ENCODE measurements at places on chromosomes 7 and 10. TPM values are rescaled to one million over a fixed set of nuclear protein-coding genes. Genes with fewer than 3 reads are reported as not detected.

The CALML5 gene
- total RNA-seq: not detected

- H3K4me1 ChIP-seq: no peaks in the 10 kb centered on the region
- no peak for DNase-seq
- H3K27ac ChIP-seq: no peak overlapping the region
- H3K27me3 ChIP-seq: no peaks in the 10 kb centered on the region
These were observed 430.4 kb downstream of the TFEC start for GRCh38 chr7:115600207-115600606.

The PON1 gene
- total RNA-seq: not detected

The MYOZ1 gene
- 1.7 TPM for total RNA-seq

- H3K4me1 ChIP-seq: peaks cover 41% of the 10 kb centered on the region
- no peak for DNase-seq
- H3K27ac ChIP-seq: peak overlapping the region; percentile 68
- no peak overlapping the region for H3K4me3 ChIP-seq
These were observed 97.5 kb downstream of the TCF7L2 start for GRCh38 chr10:113047605-113047962.

GRCh38 chr10:28508304-28508925 is 24.5 kb upstream of the WAC start:
- no peaks in the 10 kb centered on the region for H3K27me3 ChIP-seq
- H3K27ac ChIP-seq: no peak overlapping the region
- no peak for DNase-seq

DNA sequence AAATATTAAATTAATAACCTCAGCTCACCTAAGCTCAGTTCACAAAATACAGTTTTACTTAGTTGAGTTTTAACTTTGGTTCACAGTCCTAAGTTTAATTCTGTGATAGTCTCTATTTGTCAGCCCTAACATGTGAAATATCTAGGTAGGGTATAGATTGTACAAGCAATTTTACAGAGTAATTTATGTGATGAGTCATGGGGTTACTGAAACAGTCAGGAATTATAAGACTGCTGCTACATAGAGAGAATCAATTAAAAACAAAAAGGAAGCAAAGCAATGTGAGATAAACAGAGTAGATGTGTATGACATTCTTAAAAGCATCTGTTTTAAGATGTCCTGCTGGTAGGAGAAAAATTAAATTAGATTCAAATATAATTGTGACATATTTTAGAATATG is 1018.2 kb upstream of the KCND2 start:
- H3K27ac ChIP-seq: no peak overlapping the region
- no peak overlapping the region for H3K4me3 ChIP-seq
- no peaks in the 10 kb centered on the region for H3K36me3 ChIP-seq
- DNase-seq: no peak
- H3K27me3 ChIP-seq: no peaks in the 10 kb centered on the region
- H3K4me1 ChIP-seq: peaks cover 2% of the 10 kb centered on the region

DNA sequence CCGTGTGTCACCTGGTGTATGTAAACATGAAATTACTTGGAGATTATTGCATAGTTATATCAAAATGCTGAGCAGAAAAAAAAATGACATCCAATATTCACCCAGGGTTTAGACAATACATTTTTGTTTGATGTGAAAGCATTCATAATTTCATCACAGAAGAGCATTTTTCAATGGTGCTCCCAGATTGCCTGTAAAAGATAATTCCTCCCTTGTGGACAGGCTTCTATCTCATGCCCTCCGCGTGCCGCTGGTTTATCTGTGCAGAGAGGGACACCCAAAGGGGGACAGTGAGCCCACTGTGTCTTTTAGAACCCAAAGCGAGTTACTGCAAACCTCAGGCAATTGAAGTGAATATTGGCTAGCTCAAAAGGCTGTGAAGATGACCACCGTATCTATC is 126.2 kb upstream of the KLF6 start:
- H3K36me3 ChIP-seq: no peaks in the 10 kb centered on the region
- H3K27me3 ChIP-seq: no peaks in the 10 kb centered on the region
- DNase-seq: no peak
- no peak overlapping the region for H3K4me3 ChIP-seq
- peaks cover 12% of the 10 kb centered on the region for H3K4me1 ChIP-seq

The OR9A2 gene
- 0.42 TPM for total RNA-seq

- H3K36me3 ChIP-seq: no peaks in the 10 kb centered on the region
- H3K27ac ChIP-seq: no peak overlapping the region
These were observed 18.4 kb upstream of the TBRG4 start for GRCh38 chr7:45129906-45130305.

- no peaks in the 10 kb centered on the region for H3K27me3 ChIP-seq
- H3K4me1 ChIP-seq: peaks cover 10% of the 10 kb centered on the region
- H3K4me3 ChIP-seq: no peak overlapping the region
- no peak overlapping the region for H3K27ac ChIP-seq
These were observed 5.7 kb downstream of the PPIF start for GRCh38 chr10:79353000-79353406.

DNA sequence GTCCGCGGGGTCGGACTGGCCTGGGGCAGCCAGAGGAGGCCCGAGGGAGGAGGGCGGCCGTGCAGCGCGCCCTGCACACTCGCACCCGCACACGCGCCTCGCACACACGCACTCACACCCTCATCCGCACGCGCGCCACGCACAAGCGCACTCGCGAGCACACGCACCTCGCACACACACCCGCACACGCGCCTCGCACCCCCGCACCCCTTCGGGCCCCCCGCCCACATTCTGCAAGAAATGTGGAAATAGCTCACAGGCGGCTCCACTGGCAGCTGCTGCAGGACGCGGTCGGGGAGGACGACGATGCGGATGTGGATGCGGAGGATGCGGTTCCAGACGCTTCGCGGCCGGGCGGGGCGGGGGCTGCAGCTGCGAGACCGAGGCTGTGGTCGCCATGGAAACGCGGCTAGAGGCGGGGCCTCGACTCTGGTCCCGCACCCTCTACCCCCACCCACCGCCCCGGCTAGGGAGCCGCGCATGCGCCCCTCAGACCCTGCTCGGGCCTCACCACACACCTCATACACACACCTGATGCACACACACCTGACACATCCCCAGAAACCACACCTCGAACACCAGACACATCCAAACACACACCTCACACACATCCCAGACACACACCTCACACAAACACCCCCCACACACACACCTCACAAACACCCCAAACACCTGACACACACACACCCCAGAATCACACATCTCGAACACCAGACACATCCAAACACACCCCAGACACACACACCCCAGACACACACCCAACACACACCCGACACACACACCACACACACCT is at the start of gene CALY:
TSS of gene CALY (minus strand) at position 320 of the 793 bp plus-strand sequence. CDS start 7,907 bp downstream, outside the sequence.
- no peaks in the 10 kb centered on the region for H3K36me3 ChIP-seq
- H3K27ac ChIP-seq: no peak within 1 kb of the TSS
- peaks cover 47% of the 10 kb centered on the region for H3K27me3 ChIP-seq
- H3K4me3 ChIP-seq: peak within 1 kb of the TSS; percentile 25
- peak; percentile 65 for DNase-seq
- peaks cover 3% of the 10 kb centered on the region for H3K4me1 ChIP-seq

DNA sequence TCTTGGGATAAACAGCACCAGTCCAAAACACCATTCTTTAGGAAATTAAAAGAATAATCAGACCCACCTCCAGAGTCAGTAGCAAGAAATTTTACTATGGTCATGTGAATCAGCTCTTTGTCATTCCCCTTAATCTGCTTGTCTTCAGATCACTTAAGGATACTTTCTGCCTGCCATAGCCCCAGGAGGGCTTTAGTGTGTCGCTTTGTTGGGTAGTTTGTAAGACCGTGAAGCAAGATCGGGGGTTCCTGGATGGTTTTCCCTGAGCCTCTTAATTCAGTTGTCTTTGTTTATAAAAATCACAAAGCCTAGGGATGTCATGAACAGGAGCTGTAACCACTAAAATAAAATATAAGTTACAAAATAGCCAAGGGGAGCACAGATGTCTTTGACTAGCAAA is 223.6 kb downstream of the RELN start:
- no peaks in the 10 kb centered on the region for H3K36me3 ChIP-seq
- no peak overlapping the region for H3K27ac ChIP-seq
- H3K4me3 ChIP-seq: no peak overlapping the region
- peaks cover 39% of the 10 kb centered on the region for H3K4me1 ChIP-seq
- peaks cover 3% of the 10 kb centered on the region for H3K27me3 ChIP-seq

GRCh38 chr7:96023387-96023786 is 251.0 kb downstream of the DYNC1I1 start:
- H3K4me1 ChIP-seq: no peaks in the 10 kb centered on the region
- DNase-seq: no peak
- H3K4me3 ChIP-seq: no peak overlapping the region
- no peaks in the 10 kb centered on the region for H3K27me3 ChIP-seq
- no peaks in the 10 kb centered on the region for H3K36me3 ChIP-seq
- no peak overlapping the region for H3K27ac ChIP-seq

DNA sequence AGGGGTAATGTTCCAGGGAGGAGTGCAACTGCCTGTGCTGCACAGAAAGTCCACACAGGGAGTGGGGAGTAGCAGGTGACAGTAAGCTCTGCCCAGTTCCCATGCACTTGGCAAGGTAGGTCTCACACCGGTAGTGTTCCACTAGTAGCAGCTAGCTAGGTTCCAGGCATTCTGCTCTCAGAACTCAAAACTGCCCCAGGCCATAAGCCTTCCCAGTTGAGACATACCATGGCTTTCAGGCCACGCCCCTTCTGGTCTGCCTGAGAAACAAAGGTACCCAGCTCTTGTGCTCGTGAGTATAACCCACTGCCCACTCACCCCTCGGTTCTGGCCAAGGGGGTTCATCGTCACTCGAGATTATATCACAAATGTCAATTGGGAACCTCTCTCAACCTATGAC is 12.6 kb downstream of the CASP7 start:
- no peak overlapping the region for H3K27ac ChIP-seq
- peaks cover 45% of the 10 kb centered on the region for H3K36me3 ChIP-seq
- H3K4me1 ChIP-seq: no peaks in the 10 kb centered on the region

- H3K27ac ChIP-seq: no peak overlapping the region
- no peak overlapping the region for H3K4me3 ChIP-seq
- no peaks in the 10 kb centered on the region for H3K27me3 ChIP-seq
- H3K36me3 ChIP-seq: no peaks in the 10 kb centered on the region
- no peak for DNase-seq
- H3K4me1 ChIP-seq: no peaks in the 10 kb centered on the region
These were observed 285.2 kb downstream of the PTPRN2 start for GRCh38 chr7:158302274-158303070.

GRCh38 chr7:65980478-65981250 is 1.3 kb downstream of the GUSB start:
- no peaks in the 10 kb centered on the region for H3K4me1 ChIP-seq
- DNase-seq: no peak
- H3K27ac ChIP-seq: no peak overlapping the region
- H3K27me3 ChIP-seq: no peaks in the 10 kb centered on the region

The ACTL6B gene
- total RNA-seq: not detected

The PNLIPRP2 gene
- not detected for total RNA-seq

DNA sequence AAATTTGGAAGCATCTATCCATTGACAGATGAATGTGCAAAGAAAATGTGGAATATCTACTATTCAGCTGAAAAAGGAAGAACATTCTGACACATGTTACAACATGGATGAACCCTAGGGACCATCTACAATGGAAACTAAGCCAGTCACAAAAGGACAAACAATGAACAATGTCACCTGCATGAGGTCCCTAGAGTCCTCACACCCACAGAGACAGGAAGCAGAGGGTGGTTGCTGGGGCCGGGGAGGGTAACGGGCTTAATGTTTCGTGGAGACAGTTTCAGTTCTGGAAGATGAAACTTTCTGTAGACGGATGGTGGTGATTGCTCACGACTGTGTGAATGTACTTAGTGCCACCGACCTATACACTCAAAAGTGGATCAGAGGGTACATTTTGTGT is 282.9 kb downstream of the ADARB2 start:
- H3K27me3 ChIP-seq: peaks cover 39% of the 10 kb centered on the region
- no peaks in the 10 kb centered on the region for H3K4me1 ChIP-seq
- DNase-seq: no peak
- no peak overlapping the region for H3K27ac ChIP-seq
- no peaks in the 10 kb centered on the region for H3K36me3 ChIP-seq

DNA sequence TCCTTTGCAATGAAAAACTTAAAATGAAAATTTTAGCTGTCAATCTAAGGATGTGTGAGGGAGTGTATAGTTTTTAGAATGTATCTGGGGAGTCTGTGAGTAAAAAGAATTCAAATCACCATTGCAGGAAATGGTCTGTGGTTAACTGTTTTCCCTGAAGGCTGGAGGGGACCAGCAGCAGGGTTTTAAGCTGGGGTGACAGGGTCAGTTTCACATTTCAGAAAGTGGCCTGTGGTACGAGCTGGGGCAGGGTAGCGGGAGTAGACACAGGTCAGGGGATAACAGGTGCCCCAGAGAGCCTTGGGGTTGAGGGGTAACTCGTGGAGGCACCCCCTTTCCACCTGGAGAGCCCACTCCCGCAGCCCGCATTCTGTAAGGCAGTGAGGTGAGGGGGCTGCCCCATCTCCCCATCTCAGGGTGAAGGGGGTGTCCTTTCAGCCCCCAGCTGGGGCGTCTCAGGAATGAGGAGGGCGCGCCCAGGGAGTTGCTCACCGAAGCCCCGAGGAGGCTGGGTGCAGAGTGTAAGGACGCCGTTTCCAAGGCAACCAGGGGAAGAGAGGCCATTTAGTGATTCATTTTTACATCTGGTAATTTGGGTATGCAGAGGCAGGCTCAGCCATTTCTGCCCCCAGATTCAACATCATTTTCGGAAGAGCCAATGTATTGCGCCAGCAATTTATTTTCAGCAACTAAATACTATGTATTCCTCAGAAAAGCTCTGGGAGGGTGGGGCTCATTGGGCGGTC is 168.9 kb downstream of the SLIT1 start:
- H3K27me3 ChIP-seq: peaks cover 3% of the 10 kb centered on the region
- H3K36me3 ChIP-seq: no peaks in the 10 kb centered on the region
- no peak overlapping the region for H3K27ac ChIP-seq

The C10orf53 gene
- total RNA-seq: not detected

DNA sequence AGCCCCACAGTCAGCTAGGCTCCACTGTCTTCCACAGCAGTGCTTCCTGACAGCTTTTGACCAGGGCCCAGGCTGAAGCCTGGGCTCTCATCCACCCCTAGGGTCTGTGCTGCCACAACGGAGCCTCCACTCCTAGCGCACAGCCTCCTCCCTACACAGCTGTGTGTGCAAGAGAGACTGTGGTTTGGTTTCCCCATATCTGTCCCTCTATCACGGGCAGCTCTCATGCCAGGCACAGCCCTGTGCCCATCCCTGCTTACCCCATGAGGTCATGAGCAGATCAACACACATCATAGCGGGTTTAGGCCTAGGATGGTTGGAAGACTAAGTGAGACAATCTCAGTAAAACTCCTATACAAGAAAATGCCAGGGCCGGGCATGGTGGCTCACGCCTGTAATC is 61.7 kb upstream of the PLXNA4 start:
- H3K27ac ChIP-seq: no peak overlapping the region
- no peak overlapping the region for H3K4me3 ChIP-seq
- H3K36me3 ChIP-seq: no peaks in the 10 kb centered on the region
- H3K27me3 ChIP-seq: peaks cover 6% of the 10 kb centered on the region

DNA sequence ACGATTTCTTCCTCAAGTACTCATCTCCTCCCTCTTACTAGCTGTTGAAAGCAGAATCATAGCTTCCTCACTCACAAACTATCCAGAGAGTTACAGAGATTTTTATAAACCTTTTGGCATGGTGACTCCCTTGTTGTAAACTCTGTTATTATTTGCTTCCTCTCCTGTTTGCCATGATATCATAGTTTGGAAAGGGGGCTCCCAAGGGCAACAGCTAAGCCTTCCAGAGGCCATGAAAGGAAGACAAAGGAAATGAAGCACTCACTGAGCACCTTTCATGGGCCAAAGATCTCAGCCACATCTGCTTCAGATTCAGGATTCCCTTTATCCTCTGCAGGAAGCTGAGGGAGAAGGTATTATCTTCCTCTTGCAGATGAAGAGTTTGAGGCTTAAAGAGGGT is 484.6 kb downstream of the PLXNA4 start:
- no peaks in the 10 kb centered on the region for H3K36me3 ChIP-seq
- H3K4me1 ChIP-seq: no peaks in the 10 kb centered on the region
- no peak for DNase-seq
- H3K4me3 ChIP-seq: no peak overlapping the region
- no peak overlapping the region for H3K27ac ChIP-seq

The COL1A2 gene
- 2,739 TPM for total RNA-seq

Data from mesothelial cell of epicardium (in vitro differentiated cells).